ENCODE measurements at places on chromosomes 16 and 17.

DNA sequence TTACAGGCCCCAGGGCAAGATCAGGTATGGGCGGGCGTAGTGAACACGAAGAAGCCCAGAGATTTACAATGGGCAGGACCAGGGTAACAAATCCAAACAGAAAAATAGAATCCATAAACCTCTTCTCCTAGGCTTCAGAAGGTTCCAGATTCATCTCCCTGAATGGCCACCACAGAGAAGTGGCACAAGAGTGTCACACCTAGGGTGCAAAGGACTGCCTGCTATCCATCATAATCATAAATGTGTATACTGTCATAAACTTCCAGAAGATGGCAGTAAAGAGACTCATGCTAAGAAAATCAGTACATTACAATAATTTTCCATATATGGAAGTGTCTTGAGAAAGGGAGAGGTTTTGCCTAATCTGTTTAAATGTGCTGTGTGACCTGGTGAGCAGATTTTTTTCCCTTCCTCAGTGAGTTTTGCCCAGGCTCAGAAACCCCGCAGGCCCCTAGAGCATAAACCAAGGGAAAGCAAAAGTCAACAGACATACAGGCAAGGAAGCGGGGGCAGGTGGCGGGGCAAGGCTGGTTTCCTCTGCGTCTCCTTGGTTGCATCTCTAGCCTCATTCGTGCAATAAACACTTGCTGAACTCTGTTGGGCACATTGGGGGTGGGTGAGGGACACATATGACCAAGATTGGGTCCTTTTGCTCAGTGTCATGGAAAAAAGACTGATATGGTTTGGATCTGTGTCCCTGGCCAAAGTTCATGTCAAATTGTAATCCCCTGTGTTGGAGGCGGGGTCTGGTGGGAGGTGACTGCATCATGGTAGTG lies 92.0 kb upstream of the CDH5 start:
- peak; percentile 6 for DNase-seq

GRCh38 chr17:2235792-2236366 lies 67.7 kb downstream of the SMG6 start:
- no peak for DNase-seq

DNA sequence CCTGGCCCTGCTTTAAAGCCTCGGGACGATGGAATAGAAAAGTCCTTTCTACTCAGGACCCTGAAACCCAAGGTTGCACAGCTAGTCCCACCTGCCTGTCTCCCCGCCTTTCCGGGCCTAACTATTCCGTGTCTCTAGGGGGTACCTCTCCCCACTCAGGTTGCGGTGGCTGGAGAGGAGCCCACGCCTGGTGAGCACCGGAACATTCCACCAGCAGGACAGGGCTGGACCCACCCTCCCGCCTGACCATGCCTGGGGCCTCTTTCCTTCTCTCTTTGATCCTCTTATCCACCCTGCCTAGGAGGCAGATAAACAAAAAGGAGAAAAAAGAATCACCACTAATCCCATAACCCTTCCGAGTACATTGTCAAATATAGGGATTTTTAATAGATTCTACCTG lies 10.9 kb downstream of the LLGL2 start:
- DNase-seq, result no peak

GRCh38 chr17:42751628-42752027 lies 6.8 kb upstream of the EZH1 start:
- DNase-seq, result no peak

GRCh38 chr17:15516150-15516549 lies 47.1 kb downstream of the TVP23C start:
- no peak for DNase-seq

DNA sequence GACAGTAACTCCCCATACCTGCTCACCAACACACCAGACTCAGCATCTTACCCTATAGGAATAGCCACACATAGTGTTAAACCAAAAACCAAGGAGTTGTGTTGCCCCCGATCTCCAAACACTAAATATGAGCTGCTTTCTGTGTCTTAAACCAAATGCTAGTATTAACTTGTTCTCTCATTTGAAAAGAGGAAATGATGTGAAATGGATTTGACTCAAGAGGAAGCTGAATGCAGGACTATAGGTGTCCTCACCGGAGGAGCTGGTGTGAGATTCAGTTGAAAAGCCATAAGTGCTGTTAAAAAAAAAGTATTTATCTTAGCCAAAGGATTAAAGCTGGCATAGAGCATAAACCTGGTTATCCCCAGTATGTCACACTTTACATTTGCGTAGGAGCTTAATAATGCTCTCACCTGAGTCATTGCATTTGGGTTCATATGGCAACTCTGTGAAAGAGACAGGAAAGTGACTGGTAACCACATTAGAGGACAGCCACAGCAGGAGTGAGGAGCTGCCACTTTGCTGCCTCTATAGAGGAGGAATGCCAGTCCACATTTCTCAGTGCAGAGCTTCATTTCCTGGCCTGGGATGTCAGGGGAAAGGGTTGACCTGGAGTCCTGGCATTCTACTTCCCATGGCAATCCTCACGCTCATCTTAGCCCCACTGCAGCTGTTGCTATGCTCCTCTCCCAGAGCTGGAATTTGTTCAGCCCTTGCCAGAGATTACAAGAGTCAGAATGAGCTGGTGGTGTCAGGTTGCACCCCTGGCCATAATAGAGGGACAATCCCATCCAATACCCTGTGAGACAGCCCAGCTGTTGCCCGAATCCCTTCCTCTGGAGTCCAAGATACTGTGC lies 143.3 kb upstream of the ANKFN1 start:
- DNase-seq, result no peak

DNA sequence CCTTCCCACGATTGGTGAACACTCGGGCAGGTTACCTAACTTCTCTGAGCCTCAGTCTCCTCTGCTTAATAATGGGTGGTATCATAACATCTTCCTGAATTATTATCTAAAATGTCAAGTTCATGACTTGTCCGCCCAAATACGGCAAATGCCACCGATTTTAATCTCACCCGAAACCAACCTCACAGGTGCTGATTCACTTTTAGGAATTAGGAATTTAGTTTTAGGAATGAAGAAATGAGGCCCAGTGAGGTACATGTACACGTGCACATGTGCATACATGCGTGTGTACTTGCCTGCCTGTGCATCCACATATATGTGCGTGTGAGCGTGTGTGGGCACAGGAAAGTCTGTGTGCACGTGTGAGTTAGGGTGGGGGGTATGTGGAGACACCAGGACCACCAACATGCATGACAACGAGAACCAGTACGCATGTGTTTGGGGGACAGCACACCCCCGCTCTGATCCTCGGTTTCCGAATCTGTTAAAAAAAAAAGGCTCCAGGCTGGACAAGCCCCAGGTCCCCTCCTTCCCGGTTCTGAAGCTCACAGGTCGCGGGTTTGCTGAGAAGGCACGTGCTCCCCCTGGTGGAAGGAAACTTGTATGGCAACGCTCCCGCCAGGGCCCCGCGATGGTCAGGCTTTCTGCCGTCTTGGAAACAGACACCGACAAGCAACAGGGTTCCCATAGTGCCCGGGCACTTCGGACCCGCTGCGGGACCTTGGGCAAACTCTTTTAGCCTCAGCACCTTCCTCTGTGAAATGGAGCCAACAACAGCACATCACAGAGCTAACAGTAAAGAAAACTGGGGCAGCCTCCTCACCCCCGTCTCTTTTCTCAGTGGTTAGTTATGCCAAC lies 219.2 kb downstream of the RBFOX3 start:
- peak; percentile 60 for DNase-seq

DNA sequence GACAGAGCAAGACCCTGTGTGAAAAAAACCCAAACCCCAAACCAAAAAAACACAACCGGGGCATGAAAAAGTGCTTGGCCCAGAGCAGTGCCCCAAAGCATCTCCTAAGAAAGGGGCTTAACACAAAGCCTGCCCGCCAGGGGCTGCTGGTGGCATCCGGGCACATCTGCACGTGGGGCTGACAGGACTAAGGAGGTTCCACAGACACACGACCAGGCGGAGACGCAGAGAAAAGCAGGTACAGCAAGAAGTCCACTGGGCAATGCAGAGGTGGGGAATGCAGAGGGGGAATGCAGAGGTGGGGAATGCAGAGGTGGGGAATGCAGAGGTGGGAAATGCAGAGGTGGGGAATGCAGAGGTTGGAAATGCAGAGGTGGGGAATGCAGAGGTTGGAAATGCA lies 109.2 kb downstream of the ZNF778 start:
- no peak for DNase-seq

GRCh38 chr16:74438492-74438979 lies 17.3 kb upstream of the CLEC18B start:
- DNase-seq, result no peak

DNA sequence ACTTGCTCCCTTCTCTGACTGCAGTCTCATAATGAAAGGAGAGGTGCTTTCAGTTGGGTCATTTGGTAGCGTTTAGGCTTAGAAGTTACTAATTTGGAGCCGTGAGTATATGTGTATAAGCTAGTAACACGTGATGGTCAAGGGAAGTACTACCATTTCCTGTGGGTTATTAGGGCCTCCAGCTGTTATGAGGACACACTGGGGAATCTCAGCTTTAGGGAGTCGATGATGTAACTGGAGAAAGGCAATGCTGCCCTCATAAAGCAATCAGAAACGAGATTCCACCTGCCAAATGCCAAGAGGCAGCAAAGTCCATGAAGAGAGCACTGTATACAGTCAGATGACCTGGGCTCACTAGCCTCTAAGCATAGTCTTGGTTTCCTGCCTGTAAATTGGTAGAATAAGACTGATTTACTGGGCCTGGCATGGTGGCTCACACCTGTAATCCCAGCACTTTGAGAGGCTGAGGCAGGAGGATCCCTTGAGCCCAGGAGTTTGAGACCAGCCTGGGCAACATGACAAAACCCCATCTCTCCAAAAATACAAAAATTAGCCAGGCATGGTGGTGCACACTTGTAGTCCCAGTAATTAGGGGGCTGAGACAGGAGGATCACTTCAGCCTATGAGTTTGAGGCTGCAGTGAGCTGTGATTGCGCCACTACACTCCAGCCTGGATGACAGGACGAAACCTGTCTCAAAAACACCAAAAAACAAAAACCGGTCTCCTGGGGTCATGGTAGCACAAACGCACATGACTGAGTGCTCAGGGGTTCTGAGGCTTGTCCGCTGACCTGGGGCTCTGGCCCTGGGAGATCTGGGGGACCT lies 53.0 kb downstream of the SF3B3 start:
- DNase-seq, result no peak

- DNase-seq, result no peak
These were observed 604.3 kb upstream of the RBFOX1 start for GRCh38 chr16:6728381-6728780.

- no peak for DNase-seq
These were observed 62.9 kb downstream of the SMURF2 start for GRCh38 chr17:64599187-64599676.

GRCh38 chr16:6297666-6298410 lies 1034.8 kb upstream of the RBFOX1 start:
- DNase-seq, result no peak

DNA sequence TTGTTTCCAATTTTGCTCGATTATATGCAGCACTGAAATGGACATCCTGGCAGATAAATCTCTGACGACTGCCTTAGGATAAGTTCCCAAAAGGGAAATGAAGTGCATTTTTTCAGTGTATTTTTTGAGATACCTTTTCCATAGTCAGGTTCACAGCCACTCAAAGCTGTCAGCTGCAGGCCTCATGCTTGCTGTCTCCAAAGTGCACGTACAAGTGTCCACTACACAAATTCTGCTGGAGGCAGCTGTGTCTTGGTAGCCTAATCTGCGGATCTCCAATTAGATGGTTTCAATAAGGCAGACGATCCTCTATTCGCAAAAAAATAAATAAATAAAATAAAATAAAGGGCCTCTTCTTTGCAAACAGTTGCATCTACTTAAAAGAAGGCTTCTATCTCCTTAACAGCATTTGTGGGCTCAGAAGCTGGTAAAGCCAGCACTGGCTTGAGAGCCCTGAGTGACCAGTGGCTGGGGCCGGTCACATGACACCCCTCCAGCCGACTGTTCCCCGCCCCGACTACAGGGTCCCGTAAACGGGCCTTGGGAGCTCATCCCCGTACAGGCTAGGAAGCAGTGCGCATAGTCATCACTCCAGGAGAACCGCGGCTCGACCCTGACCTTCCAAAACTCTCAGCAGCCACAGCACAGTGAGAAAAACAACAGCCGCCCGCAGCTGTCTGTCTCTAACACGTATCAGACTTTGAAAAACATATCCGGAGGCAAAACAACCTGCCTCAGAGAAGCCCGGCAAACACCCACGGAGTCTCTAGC lies 18.8 kb downstream of the RPH3AL start:
- DNase-seq, result no peak

GRCh38 chr16:76653390-76654026 lies 376.3 kb downstream of the CNTNAP4 start:
- no peak for DNase-seq

- peak; percentile 48 for DNase-seq
These were observed 77.4 kb upstream of the TOB1 start for GRCh38 chr17:50943575-50943933.

DNA sequence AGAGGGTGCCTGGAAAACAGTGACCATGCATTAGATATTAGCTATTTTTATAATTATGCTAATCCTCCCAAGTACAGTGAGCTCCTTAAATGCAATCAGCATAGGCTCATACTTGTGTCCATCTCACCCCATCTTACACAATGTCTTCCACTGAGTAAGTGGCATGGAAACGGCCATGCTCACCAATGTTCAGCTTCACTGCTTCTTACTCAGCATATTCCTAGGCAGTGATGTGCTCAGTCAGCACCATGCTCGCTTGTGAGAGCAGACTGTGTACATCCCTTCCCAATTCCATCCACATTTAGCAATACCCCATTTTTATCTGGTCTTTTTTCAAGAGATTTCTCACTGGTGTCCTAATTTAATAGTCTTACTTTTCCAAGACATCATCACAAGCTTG lies 454.8 kb upstream of the SOX9 start:
- DNase-seq, result no peak

- no peak for DNase-seq
These were observed 29.5 kb upstream of the PIK3R6 start for GRCh38 chr17:8896641-8897635.

- no peak for DNase-seq
These were observed 5.6 kb downstream of the NFE2L1 start for GRCh38 chr17:48053758-48054237.

GRCh38 chr17:12909046-12909445 lies 108.8 kb downstream of the ELAC2 start:
- DNase-seq, result no peak

- DNase-seq, result no peak
These were observed 650.4 kb upstream of the RBFOX1 start for GRCh38 chr16:6682142-6682811.

- DNase-seq, result no peak
These were observed 1.9 kb downstream of the SLC39A11 start for GRCh38 chr17:73090396-73091202.

GRCh38 chr16:50733468-50733867 lies 8.4 kb upstream of the CYLD start:
- no peak for DNase-seq

DNA sequence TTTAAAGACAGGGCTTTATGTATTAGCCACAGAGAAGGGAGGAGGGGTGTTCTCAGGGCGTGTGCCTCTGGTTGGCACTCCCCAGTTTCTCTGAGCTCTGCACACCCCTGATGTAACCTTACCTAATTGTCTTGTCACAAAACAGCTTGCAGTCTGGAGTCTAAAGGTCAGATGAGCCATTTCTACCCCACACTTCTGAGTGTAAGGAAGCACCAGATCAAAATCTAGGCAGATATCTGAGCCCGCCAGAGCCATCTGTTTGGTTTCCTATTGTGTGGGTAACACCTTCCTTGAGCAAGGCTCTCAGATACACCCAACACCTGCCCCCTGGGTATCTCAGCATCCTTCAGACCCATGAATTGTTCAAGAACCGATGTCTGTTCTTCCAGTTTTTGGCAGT lies 15.5 kb downstream of the CDH1 start:
- no peak for DNase-seq

- no peak for DNase-seq
These were observed 31.1 kb upstream of the SLC47A1 start for GRCh38 chr17:19502517-19502916.

GRCh38 chr17:43714465-43715149 lies 44.0 kb downstream of the SOST start:
- DNase-seq, result no peak

GRCh38 chr17:6231886-6232731 lies 161.9 kb downstream of the WSCD1 start:
- peak; percentile 14 for DNase-seq
